Stimulated activated CD4-positive, alpha-beta T cell treated with anti-CD3 and anti-CD28 coated beads, Interleukin-4, amount 100 ng/mL, for 4 hours (primary cell): ENCODE measurements at places on chromosomes 12 and 14.
A peak's percentile ranks its signal among the peaks of the same experiment; 100 is the strongest.

DNA sequence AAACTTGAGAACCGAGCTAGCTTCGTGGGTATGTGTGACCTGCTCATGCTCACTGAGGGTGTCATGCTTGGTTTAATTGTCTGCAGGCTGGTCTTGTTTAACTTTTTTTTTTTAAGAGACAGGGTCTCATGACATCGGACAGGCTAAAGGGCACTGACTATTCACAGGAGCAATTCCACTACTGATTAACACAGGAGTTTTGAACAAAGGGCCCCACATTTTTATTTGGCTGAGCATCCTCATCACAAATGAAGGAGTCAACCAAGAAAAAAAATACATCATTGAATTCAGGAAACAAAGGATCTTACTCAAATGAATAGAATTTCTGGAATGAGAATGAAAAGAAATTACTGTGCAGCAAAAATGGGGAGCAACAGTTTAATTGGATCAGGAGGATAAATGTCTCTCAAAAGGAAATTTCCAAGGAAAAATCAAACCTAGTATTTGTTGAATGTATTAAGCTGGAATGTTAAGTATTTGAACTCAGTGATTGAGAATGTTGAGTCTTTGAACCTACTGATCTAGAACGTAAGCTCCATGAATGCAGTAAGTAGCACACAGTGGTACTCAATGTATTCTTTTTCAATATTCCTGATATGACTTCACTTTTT is 20.8 kb upstream of the PYROXD1 start:
- DNase-seq = no peak

DNA sequence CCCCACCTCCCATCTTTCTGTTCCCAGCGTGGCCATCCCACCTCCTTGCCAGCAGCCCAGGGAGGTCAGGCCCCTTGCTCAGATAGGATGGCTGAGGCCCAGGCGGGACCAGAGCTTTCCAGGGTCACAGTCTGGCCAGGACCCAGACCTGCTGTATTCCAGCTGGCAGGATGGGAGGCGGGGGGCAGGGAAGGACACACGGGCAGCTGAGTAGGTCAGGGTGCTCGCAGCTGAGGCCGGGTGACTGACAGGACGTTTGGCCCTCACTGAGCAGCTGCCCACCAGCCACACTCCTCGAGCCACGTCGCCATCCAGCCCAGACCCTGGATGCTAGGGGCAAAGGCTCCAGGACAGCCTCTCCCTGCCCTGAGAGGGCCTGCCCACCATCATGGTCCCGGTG is 4.0 kb downstream of the NUDT14 start:
- no peak for DNase-seq

GRCh38 chr14:87869619-87870583 is 123.1 kb downstream of the GALC start:
- DNase-seq = no peak

DNA sequence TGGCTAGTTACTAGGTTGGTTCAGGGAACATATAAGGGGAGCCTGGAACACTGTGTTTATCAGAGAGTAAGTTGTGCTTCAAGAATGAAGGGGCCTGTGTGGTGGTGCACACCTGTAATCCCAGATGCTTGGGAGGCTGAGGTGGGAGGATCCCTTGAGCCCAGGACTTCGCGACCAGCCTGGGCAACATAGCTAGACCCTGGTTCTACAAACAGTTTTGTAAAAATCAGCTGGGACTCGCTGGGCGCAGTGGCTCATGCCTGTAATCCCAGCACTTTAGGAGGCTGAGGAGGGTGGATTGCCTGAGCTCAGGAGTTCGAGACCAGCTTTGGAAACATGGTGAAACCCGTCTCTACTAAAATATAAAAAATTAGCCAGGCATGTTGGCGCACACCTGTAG is 42.1 kb upstream of the GPR132 start:
- DNase-seq = no peak

DNA sequence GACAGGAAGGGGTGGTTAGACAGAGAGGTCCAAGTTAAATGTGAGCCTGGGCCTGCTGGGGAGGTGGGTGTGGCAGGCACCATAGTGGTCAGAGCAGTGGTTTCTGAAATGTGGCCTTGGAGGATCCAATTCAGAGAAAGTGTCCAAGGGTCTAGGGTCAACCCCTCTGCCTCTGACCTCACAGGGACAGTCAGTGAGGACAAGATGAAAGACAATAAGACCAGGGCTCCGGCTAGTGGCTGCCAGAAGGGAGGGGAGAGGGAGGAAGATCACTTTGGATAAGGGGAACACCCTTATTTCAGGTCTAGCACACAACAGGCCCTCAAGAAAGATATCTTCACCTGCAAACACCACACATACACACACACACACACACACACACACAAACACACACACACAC is 335.1 kb downstream of the MED13L start:
- no peak for DNase-seq

DNA sequence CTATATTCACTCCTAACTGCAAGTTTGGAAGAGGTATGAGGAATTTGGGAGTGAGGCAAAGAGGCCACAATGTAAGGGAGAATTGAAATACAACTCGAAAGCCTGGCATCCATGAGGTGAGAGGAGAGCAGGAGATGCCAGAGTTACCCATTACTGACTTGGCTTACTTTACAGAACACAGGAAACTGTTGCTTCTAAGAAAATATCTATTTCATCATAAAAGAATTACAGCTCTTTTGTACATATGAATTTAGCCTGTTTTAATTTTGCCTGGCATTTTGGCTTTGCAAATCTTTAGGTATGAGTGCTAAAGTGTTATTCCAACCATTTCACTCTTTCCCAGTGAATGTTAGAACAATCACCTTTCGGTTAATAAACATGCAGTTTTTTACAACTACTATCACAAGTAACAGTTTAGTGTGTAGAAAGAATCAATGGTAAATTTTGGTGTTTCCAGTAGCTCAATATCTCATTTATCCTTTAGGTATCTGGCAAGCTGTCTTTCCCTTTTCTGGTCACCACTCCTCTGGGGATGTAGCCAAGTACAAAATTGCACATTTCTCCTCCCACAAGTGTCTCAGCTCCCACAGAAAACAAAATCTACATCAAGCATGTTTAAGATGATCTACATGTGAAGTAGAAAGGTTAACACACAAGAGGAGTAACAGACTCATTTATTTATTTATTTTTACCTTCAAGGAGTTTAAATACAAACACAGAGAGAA is 196.6 kb upstream of the DCN start:
- no peak for DNase-seq

GRCh38 chr12:38956337-38956736 is 50.9 kb upstream of the CPNE8 start:
- no peak for DNase-seq

GRCh38 chr14:74495356-74495755 is 1.8 kb downstream of the ISCA2 start:
- no peak for DNase-seq

GRCh38 chr12:27158297-27158696 is 75.9 kb upstream of the C12orf71 start:
- no peak for DNase-seq

GRCh38 chr14:67673451-67673850 is 981 bp downstream of the VTI1B start:
- no peak for DNase-seq

GRCh38 chr14:76022991-76023390 is 37.4 kb downstream of the IFT43 start:
- no peak for DNase-seq

DNA sequence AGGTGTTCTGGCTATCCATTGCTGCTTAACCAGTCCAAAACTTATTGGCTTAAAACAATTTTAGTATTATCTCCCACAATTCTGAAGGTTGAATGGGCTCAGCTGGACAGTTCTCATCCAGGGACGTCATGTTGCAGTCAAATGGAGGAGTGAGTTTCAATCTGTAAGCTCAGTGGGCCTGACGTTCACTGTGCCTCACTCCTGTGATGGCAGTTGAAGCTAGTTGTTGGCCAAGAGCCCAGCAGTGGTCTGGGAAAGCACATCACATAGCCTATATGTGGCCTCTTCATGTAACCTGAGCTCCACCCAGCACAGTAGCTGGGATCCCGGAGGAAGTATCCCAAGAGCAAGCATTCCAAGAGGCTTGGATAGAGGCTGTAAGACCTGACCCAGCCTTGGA is 40.6 kb upstream of the CDKN3 start:
- DNase-seq = no peak

GRCh38 chr12:110920324-110920910 is at the start of gene MYL2:
TSS of gene MYL2 (minus strand) at chr12:110920579. CDS start at chr12:110920529, 50 bp downstream.
- DNase-seq = no peak

DNA sequence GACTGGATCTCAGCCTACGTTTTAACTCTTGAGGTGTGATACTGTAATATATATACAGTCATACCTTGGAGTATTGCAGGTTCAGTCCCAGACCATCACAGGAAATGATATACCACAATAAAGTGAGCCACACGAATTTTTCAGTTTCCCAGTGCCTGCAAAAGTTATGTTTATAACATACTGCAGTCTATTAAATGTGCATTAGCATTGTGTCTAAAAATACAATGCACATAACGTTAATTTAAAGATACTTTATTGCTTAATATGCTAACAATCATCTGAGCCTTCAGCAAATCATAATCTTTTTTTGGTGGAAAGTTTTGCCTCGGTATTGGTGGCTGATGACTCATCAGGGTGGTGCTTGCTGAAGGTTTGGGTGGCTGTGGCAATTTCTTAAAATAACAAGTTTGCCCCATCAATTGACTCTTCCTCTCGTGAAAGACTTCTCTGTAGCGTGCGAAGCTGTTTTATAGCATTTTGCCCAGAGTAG is 18.9 kb downstream of the PYROXD1 start:
- peak; percentile 30 for DNase-seq

- DNase-seq = no peak
Observed at GRCh38 chr12:130337488-130338303, at the start of gene PIWIL1. TSS of gene PIWIL1 (plus strand) at chr12:130337887. CDS start at chr12:130342592, 4,705 bp downstream.

- no peak for DNase-seq
Observed at GRCh38 chr12:124759841-124760503, 103.7 kb downstream of the SCARB1 start.

- no peak for DNase-seq
Observed at GRCh38 chr12:80484746-80485145, 40.7 kb downstream of the PTPRQ start.

- peak; percentile 57 for DNase-seq
Observed at GRCh38 chr12:51341251-51342007, 5.0 kb downstream of the CELA1 start.

GRCh38 chr12:92186038-92186470 is 40.4 kb upstream of the BTG1 start:
- DNase-seq = no peak

DNA sequence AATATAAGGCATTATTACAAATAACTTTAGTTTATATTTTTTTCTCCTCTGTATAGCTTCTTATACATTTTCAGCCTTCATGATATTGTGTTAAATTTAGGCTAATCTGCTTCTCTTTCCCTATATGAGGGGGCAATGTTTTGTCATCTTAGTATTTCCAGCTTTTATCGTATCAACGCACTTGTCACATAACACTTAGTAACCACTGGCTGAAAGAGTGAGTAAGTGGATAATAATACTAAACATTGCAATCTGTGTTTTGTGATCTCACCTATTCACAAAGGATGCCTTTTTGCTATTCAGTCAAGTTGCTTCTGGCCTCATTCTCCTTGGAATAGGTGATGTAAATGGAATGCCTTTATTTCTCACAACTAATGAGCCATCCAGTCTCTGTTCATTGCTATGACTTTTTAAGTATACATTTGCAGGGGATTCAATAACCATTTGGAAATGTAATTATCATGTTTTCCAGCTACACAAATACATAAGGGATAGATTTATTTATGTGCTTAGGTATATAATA is 260.9 kb downstream of the BMP4 start:
- no peak for DNase-seq

GRCh38 chr12:85179680-85180270 is 100.2 kb upstream of the ALX1 start:
- no peak for DNase-seq

DNA sequence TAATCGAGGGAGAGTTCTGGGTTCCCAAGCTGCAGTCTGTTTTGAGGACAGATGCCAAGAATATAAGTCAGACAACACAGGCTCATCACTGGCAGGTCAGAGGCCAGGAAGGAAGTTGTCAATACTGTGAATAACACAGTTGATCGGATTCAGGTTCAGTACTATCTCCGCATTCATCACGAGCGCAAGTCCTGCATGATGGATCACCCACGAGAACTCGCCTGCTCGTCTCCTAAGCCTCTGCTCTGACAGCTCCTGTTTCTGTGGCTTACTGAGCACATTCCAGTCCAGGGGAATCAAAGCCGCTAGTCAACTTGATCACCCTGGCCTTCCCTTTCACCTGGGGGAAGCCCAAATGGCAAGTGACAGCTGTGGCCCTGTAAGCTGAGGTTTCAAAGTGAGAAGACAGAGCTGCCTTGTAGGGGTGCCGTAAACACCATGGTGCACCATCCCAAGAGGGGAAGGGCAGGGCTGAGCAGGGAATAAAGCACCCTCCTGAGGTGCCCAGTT is 60.1 kb upstream of the DICER1 start:
- no peak for DNase-seq

DNA sequence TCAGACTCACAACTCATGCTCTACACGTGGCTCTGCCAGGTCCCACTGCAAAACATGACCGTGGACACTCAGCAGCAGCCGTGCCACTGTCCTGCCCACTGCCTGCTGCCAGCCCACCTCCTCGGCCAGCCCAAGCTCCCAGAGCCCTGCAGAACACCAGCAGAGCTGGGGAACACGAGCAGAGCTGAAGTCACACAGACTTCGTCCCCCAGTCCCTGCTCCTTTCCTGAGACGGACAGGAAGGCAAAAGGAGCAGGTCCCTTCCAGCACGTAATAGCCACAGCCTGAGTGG is 152.1 kb downstream of the DPF3 start:
- DNase-seq = no peak

DNA sequence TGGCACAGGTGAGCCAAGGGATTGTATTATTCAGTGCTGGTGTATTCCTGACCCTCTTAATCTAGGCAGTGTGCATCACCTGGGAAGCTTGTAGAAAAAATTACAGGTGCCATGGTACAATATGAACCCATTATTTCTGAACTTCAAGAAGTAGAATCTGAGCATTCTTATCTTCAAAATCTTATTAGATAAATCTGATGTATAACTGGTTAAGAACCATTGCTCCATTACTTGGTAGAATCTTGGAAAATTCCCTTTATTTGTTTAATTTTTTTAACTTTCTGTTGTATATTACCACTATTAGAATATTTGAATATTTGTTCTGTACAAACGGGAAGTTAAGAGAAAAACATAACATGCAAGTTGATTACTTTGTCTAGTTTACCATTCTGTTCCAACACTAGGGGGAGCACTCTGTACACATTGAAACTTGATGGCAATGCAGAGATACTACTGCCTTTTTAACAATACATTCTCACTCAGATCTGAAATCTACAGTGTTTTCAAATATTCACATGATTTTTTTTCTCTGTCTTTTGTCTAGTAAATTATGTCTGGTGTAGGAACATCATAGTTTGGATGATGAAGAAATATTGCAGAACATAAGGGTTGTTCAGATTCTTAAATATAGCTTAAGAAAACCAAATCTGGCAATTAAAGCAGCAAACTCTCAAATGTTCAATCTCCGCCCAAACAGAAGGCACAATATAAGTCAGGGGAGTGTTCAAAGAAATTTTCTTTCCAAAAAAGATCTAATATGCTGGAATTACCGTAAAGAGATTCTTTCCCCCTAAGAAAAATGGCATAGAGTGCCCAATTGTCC is 196.6 kb downstream of the PCNX1 start:
- no peak for DNase-seq

GRCh38 chr12:105047308-105047707 is 37.0 kb downstream of the ALDH1L2 start:
- no peak for DNase-seq

- no peak for DNase-seq
Observed at GRCh38 chr12:25883026-25883916, 75.2 kb upstream of the RASSF8 start.
